Stimulated activated CD4-positive, alpha-beta T cell treated with anti-CD3 and anti-CD28 coated beads, TNF-alpha, amount 100 ng/mL, for 1 hour (primary cell): ENCODE measurements at places on chromosomes 2 and 18.
A peak's percentile ranks its signal among the peaks of the same experiment; 100 is the strongest.

DNA sequence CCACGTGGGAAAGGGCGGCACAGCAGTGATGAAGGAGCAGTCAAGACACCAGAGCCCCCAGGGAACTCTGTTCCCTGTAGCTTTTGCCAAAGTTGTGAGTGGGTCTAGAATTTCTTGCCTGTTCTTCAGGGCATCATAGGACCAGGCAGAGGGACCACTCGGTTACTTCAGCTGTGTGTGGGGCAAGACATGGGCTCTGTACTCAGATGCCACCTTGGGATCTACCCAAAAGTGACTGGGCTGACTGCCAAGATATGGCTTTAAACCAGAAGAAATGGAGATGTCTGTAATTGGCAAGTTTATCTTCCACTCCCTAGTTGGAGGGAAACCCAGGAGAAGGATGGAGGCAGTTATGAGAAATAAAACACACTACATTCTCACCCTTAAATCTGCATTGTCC, 29.6 kb downstream of the KCNF1 start:
- DNase-seq: no peak

- DNase-seq: no peak
These were observed 275.2 kb downstream of the ASXL3 start for GRCh38 chr18:33853187-33853586.

DNA sequence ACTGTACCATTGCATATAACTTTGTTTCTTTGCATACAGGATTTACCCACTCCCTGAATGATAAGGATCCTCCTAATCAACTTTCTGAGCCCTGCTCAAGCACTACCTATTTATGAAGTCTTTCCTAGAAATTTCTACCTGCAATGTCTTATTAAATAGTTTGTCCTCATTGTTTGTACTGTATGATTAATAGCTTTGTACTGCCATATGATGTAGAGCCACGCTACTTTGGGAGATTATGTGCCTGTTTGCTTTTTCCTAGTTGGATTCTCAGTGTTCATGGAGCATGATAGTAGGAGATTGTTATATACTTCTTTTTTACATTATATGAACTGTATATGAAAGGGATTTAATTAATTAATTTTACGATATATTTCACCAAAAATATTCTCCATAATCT, 327.1 kb upstream of the GALNT5 start:
- no peak for DNase-seq

DNA sequence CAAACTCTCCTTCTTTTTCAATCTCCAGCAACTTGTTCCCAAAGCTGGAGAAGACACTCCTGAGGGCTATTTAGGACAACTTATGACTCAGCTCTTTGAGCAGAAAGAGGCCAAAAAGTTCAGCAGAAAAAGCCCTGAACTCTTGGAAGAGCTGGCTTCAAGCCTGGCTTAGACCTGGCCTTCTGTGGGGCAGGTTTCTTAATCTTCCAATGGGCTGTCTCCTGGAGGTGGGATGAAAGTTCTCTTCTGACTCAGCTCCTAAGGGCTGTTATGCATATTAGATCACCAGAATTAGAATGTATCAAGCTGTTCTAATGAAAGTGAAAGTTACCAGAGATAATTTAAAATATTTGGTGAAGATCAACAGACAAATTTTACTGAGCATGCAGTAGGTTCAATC, 129.4 kb downstream of the RAD51AP2 start:
- DNase-seq: no peak

DNA sequence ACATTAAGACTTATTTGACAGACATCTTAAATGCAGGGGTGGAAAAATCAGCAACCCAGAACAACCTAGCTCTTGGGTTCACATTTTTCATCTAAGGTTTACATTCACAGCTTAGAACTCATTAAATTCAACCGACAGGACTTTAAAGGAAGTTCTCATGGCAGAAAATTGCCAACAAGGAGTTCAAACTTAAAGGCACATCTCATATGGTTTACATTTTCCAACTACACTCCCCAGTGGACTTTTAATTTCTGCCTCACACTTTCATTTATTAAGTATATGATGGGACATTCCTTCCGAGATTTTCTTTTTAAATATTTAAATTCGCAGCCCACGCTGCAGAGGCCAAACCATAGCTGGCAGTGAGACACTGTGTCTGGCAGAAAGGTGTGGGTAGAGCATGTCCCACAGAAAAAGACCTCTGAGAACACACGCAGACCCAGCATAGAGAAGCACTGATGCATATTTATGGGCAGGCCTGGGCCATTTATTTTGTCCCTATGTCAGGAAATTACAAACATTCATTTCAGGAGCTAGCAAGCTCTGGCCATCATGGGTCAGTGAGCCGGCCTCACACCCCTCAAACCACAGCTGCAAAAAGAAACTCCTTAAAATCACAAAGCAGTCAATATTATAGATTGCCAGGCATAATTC, 46.3 kb downstream of the STK39 start:
- no peak for DNase-seq

DNA sequence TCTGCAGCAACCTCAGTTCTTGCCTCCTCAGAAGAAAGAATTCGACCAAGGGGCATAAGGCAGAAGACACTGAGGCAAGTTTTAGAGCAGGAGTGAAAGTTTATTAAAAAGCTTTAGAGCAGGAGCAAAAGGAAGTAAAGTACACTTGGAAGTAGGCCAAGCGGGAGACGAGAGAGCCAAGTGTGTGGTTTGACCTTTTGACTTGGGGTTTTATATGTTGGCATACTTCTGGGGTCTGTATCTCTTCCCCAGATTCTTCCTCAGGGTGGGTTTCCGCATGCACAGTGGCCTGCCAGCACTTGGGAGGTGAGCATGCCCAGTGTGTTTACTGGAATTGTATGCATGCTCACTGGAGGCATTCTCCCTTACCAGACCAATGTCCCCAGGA, 59.3 kb upstream of the ANKRD44 start:
- no peak for DNase-seq

- DNase-seq: peak; percentile 13
These were observed 800 bp downstream of the IL1RL2 start for GRCh38 chr2:102187496-102188150.

- DNase-seq: no peak
These were observed 3.0 kb downstream of the KLHL41 start for GRCh38 chr2:169512525-169512924.

- DNase-seq: no peak
These were observed 374.4 kb downstream of the MTX2 start for GRCh38 chr2:176643646-176644045.

DNA sequence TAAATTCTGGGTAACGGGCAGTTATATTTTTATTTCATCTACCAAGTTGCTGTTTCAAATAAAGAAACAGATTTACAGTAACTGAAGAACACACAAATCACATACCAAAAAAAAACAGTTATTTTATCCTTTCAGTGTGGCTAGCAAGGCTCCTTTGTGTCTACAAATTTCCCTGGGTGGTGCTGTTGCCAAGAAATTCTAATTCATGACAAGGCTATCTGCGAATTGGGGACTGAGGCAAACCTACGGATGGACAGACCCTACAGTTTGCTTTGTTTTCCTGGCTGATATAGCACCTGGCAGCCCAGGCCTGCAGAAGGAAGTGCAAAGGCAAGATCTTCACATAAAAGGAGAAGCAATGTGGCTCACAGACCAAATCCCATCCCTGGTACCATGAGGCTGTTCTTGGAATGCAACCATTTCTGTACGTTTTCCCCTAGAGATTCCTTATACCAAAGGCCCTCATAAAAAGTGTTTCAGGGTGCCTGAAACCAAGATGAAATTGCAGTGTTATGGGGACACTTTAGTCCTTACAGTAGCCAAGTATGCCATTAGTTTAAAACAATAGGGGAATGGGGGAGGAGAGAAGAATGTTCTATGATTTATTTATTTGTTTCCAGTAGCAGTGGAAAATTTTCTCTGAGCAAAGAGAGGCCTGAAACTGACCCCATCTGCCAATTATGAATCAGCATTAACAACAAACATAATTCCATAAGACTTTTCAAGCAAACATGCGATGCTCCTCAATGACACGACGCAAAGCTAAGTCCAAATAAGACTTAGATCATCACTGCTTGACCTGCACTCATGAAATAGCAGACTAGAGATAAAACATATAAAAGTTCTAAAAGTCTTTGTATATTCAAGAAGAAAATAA, 4.3 kb downstream of the KLF7 start:
- no peak for DNase-seq

DNA sequence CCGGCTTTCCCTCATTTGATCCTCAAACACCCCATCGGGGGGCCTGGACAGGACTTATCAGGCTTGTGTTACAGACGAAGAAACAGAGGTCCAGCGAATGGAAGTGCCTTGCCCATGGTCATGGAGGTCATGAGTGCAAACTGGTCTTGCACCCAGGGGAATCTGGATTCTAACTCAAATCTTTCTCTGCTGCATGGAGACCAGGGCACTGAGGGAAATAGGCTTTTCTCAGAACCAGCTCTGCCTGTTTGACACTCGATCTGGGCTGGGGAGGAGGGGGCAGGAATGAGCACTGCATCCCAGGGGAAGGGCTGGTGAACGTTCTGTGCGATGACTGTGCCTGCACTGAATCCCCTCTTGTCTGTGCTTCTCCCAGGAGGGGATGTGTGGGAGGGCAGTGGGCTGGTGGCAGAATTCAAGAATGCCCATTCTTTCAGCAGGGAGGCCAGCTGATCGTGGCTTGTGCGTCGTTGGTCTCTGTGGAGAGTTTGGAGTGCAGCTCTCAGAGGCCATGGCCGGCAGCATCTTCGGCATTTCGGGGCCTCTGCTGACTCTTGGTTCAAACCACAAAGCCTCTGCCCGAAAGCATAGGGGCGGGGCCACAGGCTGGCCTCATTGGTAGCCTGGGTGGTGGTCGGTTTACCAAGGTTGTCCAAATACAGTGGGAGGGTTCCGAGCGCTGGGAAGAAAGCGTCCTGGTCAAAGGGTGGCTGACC, 171.6 kb downstream of the DDX1 start:
- no peak for DNase-seq

DNA sequence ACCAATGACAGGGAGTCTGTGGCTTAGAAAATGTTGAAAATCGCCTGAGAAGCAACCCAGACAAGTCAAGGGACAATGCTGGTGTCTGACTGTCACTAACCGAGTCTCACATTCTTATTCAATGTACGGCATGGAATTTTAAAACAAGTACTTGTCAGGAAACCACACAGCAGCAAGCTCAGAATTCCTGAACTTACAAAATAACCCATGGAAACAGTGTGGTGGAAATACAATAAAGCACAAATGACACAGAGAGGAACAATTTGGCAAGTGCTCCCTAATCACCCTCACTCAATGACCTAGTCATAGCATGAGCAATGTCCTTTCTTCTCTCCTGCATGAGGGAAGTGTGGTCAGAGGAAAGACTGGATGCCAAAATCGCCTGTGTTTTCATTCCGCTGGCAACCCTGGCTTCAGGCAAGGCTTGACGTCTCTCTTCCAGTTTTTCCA, 154.0 kb downstream of the SATB2 start:
- no peak for DNase-seq

DNA sequence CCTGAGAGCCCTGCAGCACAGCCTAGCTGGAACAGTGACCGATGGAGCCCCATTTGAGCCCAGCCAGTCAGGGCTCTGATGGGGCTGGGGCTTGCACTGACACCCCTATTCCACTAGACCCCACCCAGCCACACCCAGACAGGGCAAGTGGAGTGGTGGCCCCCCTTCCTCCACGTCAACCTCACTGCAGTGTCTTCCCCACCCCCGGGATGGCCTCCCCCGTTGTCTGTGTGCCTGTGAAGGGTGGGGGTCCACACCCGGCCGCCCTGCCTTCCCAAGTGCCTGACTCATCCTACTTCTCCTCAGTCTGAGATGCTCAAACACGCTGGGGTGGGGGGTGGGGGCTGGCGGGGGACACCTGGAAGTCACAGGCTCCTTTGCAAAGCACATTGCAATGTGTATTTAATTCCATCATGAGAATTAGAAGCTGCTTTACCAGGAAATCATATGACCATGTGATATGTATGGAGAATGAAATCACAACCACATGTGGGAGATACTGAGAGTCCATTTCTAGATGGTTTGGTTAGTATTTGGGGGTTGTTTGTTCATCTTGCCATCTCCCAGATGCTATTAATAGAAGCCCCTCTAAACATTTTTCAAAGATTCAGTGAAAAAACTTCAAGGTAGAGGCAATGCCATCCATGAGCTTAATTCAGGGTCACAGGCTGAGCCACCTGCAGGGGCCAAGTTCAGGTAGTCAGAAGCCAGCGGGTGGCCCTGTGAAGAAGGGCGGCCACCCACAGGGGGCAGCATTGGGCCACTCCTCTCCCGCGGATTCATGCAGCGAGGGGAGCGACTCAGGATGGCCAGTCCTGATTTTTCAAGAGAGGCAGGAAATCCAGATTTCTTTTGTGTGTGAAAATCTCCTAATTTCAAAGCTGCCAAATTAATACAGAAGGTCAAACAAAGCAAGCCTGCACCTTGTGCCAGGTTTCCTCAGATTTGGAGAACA, 22.7 kb upstream of the GMPPA start:
- DNase-seq: no peak

DNA sequence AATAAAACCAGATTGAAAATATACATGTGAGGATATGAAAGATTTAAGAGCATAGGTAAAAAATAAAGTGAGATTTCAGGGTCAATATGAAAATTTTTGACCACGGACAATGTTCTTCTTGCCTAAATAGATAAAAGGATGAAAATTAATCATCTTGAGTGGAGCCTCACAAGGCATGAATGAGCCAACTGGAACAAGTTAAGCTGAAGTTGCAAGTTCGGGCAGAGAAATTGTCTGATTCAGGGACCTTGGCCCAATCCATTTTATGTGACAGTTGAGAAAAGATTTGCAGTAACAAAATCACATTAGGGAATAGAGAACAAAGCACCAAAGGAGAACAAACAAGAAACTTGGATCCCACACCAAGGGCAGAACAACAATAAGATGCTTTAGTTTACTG, 305.3 kb downstream of the TMX3 start:
- DNase-seq: no peak

- DNase-seq: no peak
These were observed 5.9 kb upstream of the MAP4K3 start for GRCh38 chr2:39443009-39443408.

DNA sequence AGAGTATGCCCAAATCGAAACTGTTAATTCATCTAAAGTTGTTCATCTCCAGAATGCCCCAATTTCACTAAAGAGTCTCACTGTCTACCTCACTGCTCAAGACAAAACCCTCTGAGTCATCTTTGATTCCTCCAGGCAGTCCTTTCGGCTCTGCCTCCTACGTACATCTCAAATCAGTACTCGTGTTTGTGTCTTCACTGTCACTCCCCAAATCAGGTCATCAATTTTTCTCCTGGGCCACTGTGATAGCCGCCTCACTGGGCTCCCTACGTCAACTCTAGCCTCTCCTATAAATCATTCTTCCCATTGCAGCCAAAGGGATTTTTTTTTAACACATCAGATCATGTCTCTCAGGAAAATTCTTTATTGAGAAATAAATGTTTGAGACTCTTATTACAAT, 42.1 kb upstream of the TTC39C start:
- no peak for DNase-seq

- DNase-seq: no peak
These were observed 186.2 kb downstream of the SNTG2 start for GRCh38 chr2:1136846-1137245.

GRCh38 chr2:233225230-233226068, 26.0 kb upstream of the ATG16L1 start:
- no peak for DNase-seq

- DNase-seq: no peak
These were observed 62.7 kb upstream of the ARL4C start for GRCh38 chr2:234559609-234560008.
